Activated T-cell treated with anti-CD3 and anti-CD28 coated beads, Interleukin-2, amount 50 U/mL, for 72 hours (primary cell): ENCODE measurements at places on chromosomes 6 and 20.

- DNase-seq: no peak
Measured at GRCh38 chr6:145842693-145843546, 28.3 kb upstream of the FBXO30 start.

DNA sequence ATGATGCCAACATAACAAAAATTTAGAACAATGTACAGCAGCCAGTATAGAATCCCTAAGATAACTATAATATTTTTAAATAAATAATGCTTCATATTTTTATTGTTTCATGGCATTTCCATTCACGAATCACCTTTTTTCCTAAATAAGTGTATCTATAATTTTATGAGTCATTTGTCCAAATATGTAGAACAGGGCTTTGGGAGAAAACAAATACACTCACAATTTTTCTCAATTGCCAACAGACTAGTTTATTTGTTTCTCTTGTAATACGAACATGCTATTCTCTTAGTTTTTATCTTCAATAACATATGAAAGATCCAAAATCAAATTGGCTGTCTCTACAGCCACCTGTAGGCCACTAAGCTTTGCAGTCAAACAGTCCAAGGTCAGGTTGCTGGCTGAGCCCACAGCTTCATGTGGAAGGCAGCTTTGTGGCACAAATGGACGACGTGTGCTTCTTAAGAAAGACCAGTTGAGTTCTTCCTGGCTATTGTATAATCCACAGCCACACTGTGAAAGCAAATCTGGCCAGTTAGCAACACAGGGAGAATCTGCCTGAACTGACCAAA is 29.0 kb downstream of the MKKS start:
- DNase-seq: no peak

GRCh38 chr6:165562421-165563090 is 100.5 kb downstream of the PDE10A start:
- no peak for DNase-seq

GRCh38 chr20:4848041-4848440 is 126.3 kb downstream of the PRND start:
- DNase-seq: no peak

- no peak for DNase-seq
Measured at GRCh38 chr6:160036790-160037206, 67.9 kb downstream of the IGF2R start.

DNA sequence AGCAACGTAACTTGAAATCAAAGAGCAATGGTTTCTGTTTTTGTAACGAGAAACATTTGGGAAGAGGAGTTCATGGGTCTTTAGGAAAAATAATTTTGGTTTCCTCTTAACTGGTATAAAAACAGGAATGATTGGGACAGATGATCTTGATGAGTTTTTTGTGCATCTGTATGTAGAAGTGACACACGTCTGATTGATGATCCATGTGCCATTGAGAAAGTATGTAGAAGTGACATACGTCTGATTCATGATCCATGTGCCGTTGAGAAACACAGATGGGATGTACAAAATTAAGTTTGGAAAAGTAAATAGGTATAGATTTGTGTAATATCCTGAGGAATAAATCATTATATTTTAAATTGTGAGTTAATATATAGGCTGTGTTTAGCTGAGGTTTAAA is 2.1 kb downstream of the KIAA1586 start:
- DNase-seq: no peak

DNA sequence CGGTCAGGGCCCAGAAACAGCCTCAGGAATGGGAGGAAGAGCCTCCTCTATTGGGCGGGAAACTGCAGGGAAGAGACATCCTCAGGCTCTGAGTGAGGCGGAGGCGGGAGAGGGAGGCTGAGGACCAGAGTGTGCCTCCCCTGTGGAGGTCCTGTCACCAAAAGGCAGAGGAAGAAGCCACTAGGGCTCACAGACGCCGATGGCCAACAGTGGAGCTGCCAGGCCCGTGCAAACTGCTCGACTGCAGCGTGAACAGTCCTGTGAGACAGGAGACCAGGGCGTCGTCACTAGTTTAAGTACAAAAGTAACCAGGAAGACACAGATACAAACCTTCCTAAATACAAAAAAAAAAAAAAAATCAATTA is 82.7 kb downstream of the TAF4 start:
- no peak for DNase-seq

DNA sequence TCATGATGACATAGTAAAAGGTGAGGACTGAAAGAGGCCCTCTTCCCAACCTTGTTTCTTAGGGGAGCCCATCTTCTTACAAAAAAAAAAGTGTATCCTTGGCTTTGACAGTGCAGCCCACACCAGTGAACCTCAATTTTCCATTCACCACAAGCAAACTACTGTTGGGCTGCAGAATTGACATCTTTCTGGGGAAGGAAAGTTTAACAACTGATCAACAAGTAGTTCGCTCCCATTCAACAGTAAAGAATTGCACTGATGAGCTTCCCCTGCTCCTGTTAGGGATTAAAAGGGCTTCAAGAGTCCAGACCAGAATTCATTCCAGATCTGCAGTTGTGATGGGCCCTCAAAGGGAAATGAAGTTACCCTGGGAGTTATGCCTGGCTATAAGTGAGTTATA is 13.9 kb upstream of the CLIC5 start:
- no peak for DNase-seq
